ENCODE measurements at places on chromosomes 16 and 17.

- DNase-seq, result no peak
Measured at GRCh38 chr17:75840799-75841164, 3.4 kb downstream of the UNC13D start.

DNA sequence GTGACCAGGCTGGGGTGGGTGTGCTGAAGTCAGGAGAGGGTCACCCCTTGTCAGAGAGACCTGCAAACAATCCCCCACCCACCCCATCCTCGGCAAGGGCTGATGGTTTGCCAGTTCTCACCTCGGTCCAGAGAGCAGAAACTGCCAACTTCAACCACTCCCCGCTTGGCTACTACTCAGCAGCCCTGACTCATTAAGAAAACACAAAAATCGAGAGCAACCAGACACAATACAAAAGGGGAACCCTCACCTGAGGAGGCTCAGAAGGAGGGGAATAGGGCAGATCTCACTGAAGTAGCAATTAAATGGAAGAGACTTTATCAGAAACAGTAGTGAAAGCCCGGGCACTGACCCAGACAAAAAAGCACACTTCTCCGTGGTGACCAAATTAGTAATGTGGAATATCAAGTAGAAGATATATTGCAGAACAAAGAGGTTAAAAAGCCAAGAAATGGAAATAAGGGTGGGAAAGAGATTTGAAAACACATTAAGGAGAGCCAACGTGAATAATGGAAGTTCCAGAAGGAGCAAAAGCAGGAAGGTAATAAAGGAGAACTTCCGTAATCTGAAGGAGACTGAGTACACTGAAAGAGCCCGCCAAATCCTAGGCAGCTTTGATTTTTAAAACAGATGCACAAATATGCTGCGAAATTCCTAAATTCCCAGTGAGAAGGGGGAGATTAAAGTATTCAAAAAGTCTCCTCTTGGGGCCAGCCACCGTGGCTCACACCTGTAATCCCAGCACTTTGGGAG lies 23.6 kb downstream of the CENPV start:
- no peak for DNase-seq

- DNase-seq, result no peak
Measured at GRCh38 chr17:51133365-51133764, 12.7 kb upstream of the SPAG9 start.

GRCh38 chr17:76911299-76912017 lies 43.3 kb downstream of the MGAT5B start:
- DNase-seq, result no peak

- DNase-seq, result no peak
Measured at GRCh38 chr16:70687102-70687511, 1.3 kb upstream of the MTSS2 start.

DNA sequence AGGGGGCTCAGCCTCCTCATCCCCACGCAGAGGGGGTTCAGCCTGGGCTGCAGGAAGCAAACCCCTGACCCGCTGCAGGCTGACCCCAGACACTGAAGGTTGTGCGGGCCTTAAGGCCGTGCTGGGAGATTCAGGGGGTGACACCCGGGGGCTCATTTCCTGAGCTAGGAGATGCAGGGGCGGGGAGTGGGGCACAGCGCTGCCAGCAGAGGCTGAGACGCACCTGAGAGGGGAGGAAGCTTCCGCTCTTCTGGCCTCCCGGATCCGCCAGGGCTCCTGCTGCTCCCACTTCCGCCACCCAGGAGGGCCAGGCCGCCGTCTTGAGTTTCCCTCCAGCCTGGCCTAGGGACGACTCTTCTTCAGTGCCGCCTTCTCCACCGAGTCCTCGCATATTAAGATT lies 173.2 kb upstream of the FOXF1 start:
- DNase-seq, result no peak

GRCh38 chr17:41360296-41360995 lies 9.2 kb downstream of the KRT33B start:
- no peak for DNase-seq

DNA sequence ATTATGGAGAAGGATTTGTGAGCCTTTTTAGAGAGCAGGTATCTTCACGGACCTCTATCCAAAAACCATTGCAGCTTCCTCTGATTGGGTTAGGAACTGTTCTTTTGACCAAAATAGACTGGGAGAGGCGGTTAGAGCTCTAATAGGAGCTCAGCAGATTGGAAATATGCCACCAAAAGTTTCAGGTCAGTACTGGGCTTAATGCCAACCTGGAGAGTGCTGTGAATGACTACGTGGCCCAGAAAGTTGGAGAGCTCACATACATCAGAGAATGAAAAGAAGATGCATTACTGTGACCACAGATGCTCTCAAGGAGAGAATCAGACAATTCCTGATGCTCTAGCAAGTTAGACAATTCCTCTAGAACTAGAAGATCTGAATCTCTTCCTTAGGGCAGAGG lies 86.5 kb downstream of the ABCA8 start:
- no peak for DNase-seq

DNA sequence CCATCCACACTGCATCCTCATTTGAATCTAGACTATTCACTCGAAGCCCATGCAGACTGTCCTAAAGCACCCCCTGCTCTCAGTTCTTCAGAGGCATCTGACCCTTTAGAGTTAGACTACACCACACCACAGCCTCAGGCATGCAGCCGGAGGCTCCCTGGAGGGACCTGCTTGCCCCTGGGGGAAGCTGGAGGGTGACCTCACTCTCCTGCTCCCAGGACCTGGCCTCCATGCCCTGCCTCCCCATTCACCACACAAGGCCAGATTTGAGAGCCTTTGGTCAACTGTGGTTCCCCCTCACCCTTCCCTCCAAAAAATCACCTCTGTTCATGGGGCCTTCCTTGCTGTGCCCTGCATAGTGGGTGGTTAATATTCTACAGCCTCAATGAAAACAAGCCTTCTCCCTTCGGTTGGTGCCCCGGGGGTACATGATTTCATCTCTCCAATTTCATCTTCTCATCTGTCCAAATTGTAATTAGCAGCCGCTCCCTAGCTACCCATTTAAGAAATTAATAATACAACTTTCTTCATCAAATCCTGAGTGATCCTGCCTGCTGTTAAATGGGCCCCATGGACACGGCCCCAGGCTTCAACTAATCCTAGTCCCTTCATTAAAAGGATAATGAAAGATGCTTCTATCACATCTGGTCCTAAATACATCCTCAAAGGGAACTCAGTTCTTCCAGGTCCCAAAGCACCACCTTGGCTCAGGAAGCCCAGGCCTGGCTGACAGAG lies 24.4 kb downstream of the ABCC12 start:
- DNase-seq, result no peak

GRCh38 chr17:79249929-79250521 lies 175.4 kb downstream of the ENGASE start:
- DNase-seq, result no peak

- no peak for DNase-seq
Measured at GRCh38 chr16:1426734-1427471, 4.0 kb upstream of the PERCC1 start.

- DNase-seq, result no peak
Measured at GRCh38 chr17:9294661-9295210, 273.4 kb downstream of the NTN1 start.

GRCh38 chr17:80712089-80712488 lies 167.5 kb downstream of the RPTOR start:
- DNase-seq, result no peak

DNA sequence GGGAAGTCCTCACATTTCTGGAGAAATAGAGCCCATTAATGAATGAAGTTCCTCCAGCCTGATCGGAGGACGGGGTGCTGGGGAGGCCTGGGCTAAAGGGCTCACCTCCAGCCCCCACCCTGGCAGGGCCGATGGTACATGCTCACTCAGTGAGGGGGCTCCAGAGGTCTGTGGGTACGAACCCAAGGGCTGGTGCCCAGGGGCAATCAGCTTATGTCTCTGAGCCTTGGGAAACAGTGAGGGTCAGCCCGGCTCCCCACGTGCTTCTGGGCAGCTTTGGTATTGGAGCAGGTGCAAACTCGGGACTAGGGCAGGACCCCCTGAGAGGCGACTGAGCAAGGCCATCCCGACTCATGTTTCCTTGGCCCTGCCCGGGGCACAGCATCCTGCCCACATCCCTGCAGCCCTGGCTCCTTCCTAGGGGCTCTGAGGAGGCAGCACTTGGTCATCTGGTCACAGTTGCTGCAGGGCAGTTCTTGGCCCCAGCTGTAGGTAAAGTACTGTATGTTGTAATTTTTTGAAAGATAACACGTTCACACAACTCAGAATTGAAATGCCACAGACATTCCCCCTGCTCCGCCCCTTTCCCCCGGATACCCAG lies 969 bp upstream of the CETP start:
- no peak for DNase-seq

DNA sequence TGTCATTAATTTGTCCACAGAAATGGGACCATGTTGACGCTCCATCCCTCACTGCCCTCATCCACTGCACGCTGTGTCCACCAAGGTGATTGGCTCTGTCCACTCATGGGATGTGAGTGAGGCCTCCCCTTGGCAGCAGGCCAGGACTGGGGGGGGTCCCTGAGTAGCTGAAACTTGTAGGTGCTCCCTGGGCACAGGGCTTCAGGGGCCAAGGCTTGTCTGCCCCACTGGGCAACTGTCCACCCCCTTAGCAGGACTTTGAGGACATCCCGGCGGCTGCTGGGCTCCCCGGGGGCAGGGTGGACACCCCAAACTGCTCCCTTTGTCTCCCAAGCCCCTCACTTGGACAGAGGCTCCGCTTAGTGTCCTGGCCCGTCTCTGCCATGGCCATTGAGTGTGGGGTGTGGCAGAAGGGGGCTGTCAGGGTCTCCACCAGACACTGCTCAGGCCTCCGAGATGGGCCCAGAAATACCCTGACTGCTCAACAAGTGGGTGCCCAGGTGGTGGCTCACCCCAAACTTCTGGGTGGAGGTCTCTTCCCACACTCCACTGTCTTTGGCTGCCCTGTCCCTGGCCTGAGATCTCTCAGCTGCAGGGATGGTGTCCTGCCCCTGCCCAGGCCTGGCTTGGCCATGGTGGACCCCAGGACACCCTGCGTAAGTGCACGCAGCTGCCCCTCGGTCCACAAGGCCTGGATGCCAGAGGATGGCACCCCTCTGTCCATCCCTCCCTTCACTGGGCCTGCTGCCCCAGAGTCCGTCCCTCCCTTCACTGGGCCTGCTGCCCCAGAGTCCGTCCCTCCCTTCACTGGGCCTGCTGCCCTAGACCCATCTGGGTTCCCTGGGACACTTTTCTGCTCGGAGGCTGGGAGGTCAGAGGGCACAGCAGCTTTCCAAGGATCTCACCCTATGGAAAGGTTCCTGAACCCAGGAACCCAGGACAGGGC lies 2.9 kb upstream of the RAB40C start:
- peak; percentile 34 for DNase-seq

DNA sequence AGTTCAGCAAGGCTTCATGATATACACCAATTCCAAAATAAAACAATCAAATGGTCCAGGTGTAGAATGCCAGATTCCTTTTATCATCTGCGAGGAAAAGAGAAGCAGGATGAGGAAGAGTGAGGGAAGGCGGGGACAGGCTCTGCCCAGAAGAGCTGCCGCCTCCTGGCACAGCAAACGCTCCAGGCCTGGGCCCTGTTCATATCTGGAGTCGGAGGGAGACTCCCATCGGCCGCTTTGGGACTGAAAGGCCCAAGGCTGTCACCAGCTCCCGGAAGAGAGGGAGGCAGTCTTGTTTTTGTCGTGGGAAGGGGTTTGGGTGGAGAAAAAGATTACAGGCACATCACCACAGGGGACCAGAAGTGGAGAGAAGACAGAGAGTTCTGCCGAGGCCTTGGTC lies 29.0 kb upstream of the SLC25A19 start:
- no peak for DNase-seq

DNA sequence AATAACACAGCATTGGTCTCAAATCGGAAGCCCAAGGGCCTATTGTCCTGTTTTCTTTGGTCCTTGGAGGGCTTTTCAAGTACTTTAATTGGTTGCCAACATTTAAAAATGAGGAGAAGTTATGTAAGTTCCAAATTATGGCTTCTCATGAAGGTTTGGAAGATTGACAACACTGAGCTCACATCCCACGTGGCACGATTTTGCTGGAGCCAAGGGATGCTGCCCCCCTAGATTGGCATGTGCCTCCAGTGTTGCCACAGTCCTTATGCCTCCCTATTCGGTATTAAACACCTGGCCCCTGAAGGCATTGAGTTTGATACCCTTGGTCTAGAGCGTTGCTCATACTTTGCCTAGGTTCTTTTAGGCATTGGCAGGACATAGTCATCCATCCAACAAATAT lies 108.0 kb downstream of the ZNF18 start:
- DNase-seq, result peak; percentile 19

- no peak for DNase-seq
Measured at GRCh38 chr17:2250140-2251095, 53.2 kb downstream of the SMG6 start.

DNA sequence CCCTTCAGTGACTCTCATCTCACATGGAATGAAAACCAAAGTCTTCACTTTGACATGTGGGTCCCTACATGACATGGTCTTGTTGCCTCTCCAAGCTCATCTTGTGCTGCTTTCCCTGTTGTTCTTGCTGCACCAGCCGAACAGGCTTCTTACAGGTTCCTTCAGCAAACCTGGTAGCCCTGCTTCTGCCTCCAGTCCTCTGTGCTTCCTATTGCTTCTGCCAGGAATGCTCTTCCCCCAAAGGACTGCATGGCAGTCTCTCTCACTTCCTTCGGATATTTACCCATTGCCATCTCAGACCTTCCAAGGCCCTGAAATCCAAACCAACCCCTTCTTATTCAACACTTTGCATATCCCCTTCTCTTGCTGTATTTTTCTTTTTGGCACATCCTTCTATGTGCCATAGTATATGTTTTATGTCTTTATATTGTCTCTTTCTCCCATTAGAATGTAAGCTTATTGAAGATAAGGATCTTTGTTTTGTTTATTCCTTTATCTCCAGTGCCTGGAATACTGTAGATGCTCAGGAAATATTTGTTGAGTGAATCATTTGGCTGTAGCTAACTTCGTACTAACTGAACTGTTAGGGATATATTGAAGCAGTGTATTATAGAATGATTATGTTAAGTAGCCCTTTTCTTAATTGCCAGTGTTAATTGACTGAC lies 57.9 kb upstream of the SLC12A3 start:
- DNase-seq, result no peak

DNA sequence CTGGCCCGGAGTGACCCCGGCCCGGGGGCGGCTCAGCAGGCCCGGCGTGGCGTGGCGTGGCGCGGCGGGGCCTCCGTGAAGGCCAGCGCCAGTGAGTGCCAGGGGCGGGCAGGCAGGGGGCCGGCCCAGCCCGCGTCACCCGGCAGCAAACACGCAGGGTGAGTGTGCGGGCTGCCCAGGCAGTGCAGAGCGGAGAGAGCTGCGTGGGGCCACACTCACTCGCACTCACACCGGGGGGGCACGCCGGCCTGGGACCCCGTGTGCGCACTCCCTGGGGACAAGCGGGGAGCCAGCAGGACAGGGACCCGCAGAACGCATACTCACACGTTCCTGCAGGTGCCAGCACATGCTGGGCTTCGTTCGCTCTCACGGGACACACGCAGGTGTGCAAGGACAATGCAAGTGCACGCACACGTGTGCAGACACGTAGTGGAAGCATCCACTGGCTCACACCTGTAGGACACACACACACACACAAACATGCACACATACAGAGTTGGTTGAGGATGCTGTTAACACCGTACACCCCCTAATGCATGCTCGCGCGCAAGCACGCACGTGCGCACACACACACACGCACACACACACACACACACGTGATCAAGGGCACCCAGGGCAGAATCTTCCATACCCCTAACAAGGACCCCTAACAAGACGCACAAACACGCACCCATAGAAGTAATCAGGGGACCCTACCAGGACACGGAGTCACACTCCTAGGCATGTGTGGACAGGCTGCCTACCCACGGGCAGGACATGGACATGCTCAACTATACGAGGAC lies 7.7 kb downstream of the USP6 start:
- no peak for DNase-seq

GRCh38 chr17:31274252-31274651 lies 22.8 kb downstream of the OMG start:
- DNase-seq, result no peak
